ENCODE measurements at places on chromosomes 7 and 10.

- no peak for DNase-seq
Measured at GRCh38 chr10:10941127-10941730, 76.4 kb upstream of the CELF2 start.

DNA sequence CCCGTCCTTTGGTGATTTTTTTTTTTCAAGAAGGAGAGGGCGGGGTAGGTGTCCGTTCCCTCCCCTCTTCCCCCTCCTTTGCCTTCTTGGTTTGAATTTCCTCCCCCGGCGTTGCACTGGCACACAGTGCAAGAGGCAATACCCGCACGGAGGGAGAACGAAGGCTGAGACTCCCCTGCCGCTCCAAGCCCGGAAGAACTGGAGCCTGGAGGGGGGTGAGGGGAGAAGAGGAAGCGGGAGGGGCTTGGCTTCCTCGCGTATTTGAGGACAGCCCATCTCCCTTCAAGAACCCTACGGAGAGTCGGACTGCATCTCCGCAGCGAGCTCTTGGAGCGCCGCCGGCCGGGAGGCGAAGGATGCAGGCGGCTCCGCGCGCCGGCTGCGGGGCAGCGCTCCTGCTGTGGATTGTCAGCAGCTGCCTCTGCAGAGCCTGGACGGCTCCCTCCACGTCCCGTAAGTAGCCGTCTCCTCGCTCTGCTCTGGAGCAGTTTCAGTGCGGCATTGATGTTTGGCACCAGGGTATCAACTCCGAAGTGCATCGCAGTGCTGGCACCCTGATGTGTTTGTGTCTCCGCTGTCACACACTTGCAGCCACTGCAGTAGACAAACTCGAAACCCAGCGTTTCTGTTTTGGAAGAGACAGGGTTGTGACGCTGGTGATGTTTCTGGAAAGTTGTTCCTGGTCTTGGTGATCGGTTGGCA is at the start of gene CNTNAP2:
CNTNAP2 (plus strand) TSS at position 281 of the 702 bp plus-strand sequence; CDS start at position 357, 76 bp downstream.
- DNase-seq: no peak

- DNase-seq: no peak
Measured at GRCh38 chr10:5999440-6000165, 22.3 kb upstream of the IL15RA start.

DNA sequence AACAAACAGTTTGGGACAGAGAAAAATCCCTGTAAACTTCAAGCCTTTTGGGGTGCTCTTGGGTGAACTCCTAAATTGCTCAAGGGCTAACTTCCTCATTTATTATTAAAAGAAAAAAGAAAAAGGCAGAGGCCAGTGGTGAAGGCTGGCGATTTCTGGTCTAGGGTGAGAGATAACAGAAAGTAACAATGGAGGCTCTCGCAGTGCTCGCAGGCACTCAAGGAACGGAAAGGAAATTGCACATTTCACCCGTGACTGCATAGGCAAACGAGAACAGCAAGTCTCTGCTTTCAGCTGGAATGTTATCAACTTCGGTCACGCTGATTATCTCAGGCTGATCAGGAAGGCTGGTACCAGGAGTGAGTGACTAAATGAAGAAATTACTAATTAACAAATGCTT is 70.7 kb downstream of the PRKAG2 start:
- peak; percentile 26 for DNase-seq

DNA sequence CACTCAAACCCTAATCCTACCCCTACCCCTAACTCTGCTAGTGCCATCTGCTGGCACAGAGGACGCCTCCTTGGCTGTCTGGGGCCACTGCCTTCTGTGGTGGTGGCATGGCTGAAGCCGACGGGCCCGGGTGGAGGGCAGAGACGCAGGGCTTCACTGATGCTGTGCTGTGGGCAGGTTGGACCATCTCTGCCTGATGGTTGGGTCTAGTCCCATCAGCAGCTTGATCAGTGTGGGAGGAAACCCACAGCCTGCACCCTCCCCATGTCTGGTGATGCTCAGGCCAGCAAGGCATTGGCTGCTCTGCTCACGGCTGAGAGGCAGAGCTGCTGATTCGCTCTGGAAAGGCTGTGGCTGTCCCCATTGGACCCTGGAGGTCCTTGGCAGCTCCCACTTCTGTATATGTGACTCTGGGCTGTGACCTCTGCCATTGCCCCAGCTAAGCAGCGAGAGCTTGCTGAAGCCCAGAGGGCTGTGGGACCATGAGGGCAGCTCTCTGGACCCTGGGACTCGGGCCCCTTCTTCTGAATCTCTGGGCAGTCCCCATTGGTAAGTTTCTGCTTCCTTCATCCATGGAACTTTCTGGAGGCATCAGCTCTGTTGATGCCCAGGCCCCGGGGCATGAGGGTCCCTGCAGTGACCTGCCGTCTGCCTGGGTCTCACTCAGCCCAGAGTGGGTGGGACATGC is at the start of gene SCART1:
SCART1 (plus strand) TSS at position 430 of the 688 bp plus-strand sequence; CDS start at position 483, 53 bp downstream.
- no peak for DNase-seq

- DNase-seq: no peak
Measured at GRCh38 chr7:26182706-26183105, 17.8 kb downstream of the HNRNPA2B1 start.

DNA sequence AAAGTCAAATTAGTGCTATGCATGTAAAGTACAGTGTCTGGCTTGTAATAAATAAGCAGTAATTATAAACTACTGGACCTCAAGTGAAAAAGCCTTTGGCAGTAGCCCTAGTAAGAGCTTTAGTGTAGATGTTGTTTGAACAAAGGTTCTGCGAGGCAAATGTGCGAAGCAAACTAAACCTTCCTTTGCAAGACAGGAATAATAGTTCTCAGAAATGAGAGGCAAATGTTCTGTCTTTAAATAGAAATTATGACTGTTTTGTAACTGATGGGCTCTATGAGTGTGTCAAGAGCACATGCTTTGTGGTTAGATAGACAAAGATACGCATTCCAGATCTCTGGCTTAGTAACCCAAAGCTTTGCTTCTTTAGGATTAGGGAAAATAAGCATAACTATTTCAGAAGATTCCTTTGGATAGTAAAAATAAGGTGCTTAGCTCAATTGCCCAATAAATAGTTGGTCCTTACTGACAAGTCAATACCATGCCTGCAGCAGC is 169.2 kb upstream of the CDC14C start:
- no peak for DNase-seq

GRCh38 chr7:55020466-55020871 is 1.7 kb downstream of the EGFR start:
- DNase-seq: peak; percentile 70

- no peak for DNase-seq
Measured at GRCh38 chr10:70378122-70378521, 4.3 kb downstream of the LRRC20 start.

DNA sequence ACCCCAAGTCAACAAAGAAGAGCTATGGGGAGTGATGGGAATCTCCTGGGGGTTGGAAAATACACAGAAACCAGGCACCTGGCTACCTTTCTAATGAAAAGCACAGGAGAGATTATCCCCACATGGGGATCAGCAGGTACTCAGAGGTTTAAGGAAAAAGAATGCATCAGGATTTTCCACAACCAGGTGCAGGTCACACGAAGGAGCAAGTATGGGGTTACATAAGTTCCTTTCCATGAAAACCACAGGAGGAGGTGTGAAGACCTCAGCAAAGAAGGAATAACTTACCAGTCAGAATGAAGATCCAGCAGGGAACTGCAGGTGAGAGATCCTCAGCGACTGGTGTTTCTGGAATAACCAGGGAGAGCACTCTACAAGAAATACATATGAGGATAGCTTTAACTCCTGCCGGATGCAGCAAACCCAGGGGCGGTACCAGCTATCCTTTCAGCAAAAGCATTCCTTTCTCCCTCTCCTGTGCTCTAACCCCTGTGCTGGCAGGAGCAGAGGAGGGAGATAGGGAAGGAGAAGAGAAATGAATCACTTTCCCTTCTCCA is 116.7 kb upstream of the TMEM106B start:
- no peak for DNase-seq

- DNase-seq: peak; percentile 42
Measured at GRCh38 chr10:30431435-30431911, 2.5 kb upstream of the MAP3K8 start.

DNA sequence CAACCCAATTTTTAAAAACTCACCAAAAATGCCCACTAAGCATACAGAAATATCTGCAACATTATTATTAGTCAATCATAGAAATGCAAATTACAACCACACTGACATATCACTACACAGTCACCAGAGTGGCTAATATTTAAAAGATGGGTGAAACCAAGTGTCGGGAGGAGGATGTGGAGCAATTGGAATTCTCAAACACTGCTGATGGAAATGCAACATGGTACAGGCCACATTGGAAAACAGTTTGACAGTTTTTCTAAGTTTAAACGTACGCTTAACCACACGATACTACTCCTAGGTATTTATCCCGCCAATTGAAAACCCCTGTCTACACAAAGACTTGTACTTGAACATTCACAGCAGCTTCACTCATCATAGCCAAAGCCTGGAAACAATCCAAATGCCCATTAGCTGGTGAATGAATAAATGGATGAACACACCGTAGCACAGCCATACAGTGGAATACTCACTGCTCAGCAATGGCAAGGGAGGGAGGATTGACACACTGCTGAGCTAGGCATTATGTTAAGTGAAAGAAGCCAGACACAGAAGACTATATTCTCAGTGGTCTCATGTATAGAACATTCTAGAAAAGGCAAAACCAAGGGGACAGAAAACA is 16.3 kb downstream of the GCK start:
- no peak for DNase-seq

DNA sequence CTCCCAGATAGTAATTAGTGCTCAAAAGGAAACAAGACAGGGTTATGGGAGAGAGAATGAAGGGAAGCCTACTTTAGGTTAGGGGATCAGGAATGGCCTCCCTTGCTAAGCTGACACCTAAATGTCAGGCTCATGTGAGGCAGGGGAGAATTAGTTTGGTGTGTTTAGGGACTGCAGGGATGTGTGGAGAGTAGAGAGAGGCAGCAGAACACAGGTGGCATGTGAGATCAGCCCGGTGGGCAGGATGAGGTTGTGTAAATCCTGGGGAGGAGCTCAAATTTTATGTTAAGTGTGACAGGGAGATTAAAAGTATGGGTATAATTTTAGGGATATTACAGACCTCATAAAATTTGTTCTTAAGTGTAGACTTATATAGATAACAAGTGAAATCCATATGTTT is 56.2 kb upstream of the ZNF438 start:
- DNase-seq: no peak

DNA sequence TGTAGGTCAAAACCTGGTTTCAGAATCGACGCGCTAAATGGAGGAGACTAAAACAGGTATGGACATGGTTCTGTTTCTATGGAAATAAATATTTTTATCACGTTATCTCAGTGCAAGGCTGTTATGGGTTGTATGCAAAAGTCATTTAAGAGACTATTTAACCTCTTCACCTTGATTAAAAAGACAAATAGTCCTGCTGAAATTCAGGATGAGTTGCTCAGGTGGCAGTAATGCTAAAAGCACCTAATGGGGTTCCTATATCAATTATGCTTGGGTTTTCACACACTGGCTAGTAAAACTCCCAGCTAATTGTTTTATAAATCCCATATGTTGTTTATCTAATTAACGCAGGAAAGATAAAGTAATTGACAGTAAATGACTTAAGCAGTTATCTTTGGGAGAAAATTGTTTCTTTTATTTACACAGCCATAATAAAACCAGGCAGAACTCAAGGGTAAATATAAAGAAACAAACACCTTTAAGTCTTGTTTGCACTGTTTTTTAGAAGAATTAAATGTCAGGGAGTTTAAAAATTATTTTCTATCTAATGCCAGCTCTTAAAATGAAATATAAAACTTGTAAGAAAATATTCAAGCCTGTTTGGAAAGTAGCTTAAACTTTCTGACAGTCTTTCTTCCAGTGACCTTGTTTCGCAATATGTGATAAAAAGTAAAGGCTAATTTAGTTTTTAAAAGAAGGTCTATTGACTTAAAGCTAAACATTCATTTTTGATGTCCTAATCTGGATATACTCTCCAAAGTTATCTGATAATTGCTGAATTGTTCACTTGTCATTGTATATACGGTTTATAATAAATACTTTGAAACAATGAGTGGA is 3.2 kb downstream of the HHEX start:
- DNase-seq: no peak

DNA sequence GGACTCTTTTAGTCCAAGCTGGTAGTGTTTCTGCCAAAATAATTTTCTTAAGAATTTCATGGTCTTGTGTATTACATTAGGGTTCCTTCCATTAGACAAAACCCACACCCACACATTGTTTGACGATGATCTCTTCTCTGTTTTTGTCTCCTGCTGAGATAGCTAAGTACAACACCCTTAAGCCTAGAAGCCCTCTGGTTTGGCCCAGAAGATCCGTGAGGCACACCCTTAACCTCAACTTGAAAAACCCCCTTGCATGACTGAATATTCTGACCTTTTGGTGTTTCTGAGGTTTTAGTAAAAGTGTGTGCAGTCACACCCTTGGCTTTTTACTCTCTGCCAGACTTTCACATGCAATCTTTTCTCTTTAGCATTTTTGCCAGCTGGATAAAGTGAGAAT is 29.3 kb upstream of the ERCC6 start:
- DNase-seq: no peak

DNA sequence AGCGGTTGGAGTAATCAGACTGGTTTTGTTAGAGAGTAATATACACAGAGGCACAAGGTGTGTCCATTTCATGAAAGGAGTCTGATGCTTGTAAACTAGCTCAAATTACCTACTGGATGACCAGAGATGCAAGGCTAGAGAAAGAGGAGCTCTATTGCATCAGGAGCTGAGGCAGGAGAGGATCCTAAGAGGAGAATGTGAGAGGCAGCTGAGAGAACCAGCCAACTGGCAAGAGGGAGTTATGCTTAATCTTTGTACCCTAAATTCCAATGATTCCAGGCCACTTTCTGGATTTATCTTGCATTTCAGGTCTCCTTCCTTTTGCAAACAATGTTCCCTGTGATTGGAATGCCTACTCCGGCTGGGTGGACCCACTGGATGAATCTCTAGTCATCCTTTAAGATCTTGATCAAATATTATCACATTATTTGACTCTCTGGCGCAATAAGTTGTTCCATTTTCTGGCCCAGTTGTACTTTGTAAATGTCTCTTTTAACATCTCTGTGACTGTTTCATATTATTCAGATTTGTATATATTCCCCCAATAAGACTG is 57.5 kb upstream of the PTPN12 start:
- no peak for DNase-seq

GRCh38 chr7:112092306-112092705 is 113.9 kb downstream of the DOCK4 start:
- no peak for DNase-seq

GRCh38 chr10:129106314-129106713 is 360.7 kb upstream of the MGMT start:
- DNase-seq: no peak

DNA sequence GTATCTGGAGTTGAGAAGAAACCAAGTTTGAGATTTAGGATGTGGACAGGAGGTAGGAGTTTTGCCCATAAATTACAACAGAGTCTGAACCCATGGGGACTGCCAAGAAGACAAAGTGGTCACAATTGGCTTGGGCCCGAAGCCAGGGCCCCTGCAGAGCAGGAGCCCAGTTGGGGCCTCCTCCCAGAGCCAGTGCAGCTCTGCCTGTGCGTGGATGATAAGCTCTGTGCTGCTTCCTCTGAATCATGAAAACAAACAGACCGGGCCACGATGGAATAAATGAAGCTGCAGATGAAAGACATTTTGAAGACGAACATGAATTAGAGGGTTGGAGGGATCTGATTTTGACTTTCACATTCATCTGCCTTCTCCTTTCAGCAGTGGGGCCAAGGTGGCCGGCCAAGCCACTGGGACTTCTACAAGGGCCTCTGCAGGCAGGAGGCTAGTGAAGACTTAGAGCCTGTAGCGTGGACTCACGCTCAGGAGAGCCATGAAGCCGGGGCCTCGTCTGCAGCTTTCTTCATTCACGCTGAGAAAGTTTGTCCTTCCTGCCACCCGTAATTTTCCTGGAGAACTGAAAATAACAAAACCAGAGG is 156.8 kb upstream of the LYZL1 start:
- DNase-seq: no peak
